ENCODE measurements at places on chromosomes 7 and 10.

GRCh38 chr7:134902058-134902457 lies 84.2 kb upstream of the AGBL3 start:
- DNase-seq = no peak

- no peak for DNase-seq
Measured at GRCh38 chr10:21776883-21777282, 226.6 kb downstream of the DNAJC1 start.

DNA sequence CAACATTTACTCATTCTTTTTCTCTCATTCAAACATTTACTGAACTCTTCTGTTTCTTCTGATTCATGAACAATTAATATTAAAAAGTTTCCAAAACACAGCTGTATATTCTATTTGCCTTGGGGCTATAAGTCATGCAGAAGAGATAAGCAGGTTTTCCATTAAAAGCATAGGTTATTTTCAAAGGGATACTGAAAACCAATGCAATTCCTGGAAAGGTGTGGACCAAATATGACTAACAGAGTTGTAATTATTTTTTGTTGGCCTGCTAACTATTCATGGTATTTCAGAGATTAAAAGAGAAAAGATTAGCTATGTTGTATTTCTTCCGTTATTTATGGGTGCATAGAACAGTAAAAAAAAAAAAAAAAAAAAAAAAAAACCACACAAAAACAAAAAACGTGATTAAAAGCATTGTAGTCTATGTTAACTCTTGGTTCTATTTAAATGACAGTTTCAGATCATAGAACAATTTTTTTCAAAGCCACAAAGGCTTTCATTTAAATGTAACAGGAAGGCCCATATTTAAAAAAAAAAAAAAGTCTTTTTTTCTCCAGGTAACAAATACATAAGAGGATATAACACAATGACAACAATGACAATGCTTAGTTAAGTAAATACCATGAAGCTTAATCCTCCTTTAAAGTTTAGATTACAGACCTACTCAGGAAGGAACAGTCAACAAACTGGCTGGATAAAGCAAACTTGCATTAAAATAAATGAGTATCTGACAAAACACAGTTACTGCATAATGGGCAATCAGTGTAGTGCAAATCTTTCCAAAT lies 1042.9 kb downstream of the GATA3 start:
- no peak for DNase-seq

- DNase-seq = no peak
Measured at GRCh38 chr10:17958049-17958448, 6.3 kb downstream of the SLC39A12 start.

DNA sequence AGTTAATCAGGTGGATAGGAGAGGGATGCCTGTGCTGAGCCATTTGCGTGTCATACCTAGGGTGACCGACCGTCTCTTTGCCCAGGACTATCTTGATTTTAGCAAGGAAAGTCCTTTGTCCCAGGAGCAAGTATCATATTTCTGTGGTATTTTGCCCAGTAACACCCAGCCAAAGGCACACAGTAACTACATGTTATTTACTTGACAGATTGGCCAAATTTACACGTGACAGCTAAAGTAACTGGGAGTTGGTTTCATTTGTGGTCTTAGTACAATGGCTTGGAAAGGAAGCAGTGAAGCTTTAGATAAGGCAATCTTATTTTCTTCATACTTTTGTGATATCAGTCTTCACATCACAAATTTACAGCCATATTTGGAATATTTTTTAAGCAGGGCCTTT lies 142.1 kb downstream of the JCAD start:
- no peak for DNase-seq

DNA sequence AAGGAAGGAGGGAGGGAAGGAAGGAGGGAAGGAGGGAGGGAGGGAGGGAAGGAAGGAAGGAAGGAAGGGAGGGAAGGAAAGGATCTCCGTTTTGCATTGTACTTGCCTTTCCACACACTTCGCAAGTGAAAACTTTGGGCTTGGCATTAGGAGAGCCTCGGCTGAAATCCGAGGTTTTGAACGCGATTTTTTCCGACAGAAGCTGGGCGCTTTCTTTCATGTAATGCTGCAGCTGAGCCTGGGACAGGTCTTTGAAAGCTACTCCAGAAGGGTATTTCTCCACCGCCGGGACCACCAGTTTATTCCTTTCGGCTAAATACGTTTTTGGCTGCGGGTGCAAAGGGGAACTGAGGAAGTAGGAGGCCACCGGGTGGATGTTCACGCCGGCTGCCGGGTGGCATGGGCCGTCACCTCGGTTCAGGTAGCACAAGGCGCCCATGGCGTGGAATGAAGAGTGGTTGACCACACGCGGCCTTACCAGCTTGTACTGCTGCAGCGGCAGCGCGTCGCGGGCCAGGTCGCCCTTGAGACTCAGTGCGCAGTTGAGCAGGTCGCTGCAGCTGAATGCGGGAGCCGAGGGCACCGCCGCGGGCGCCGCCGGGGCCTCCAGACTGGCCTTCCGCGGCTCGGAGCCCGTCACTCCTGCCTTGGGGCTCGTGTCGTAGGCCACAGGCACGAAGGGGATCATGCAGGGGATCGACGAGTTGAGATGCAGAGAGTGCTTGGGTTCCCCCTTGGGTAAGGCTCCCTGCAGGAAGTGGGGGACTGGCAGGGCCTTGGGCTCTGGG lies 825 bp downstream of the FEZF1 start:
- no peak for DNase-seq

DNA sequence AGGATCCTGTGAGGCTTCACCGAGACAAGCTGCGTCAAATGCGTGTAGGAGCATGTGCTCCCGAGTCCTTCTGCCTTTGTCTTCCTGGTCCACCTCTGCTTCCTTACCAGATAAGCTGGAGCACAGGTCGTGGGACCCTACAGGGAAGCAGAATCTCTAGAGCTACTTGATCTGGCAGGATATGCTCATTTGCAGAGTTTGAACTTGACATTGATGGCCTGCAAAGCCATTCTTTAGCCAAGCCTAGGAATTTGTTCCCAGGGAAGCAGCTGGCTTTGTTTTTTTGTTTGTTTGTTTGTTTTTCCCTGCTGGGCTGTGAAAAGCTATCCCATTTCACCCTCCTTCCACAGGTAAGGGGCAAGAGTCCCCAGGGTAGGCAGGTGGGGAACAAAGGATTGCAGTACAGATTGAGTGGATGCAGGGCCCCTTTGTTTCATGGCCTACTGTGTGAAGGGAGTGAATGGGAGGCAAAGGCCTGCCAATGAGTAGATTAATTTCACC lies 200.0 kb upstream of the BMPER start:
- no peak for DNase-seq
